ENCODE measurements at places on chromosomes 4 and X. TPM values are rescaled to one million over a fixed set of nuclear protein-coding genes. Genes with fewer than 3 reads are reported as not detected.

- H3K4me3 ChIP-seq = no peak overlapping the region
- no peak for DNase-seq
- H3K36me3 ChIP-seq = no peaks in the 10 kb centered on the region
- H3K27me3 ChIP-seq = no peaks in the 10 kb centered on the region
Observed at GRCh38 chrX:150063138-150063518, 124.8 kb upstream of the EOLA2 start.

GRCh38 chr4:39889226-39889625, 88.5 kb downstream of the PDS5A start:
- H3K27ac ChIP-seq = no peak overlapping the region
- DNase-seq = no peak

- H3K4me3 ChIP-seq = no peak overlapping the region
- H3K27me3 ChIP-seq = no peaks in the 10 kb centered on the region
- DNase-seq = no peak
Observed at GRCh38 chrX:139544591-139544990, 14.1 kb downstream of the F9 start.

GRCh38 chrX:134460862-134461220, 876 bp downstream of the HPRT1 start:
- peak overlapping the region; percentile 92 for H3K27ac ChIP-seq
- peaks cover 13% of the 10 kb centered on the region for H3K36me3 ChIP-seq
- peaks cover 14% of the 10 kb centered on the region for H3K4me1 ChIP-seq
- H3K27me3 ChIP-seq = no peaks in the 10 kb centered on the region

GRCh38 chr4:1760521-1761071, 32.5 kb upstream of the FGFR3 start:
- H3K27me3 ChIP-seq = no peaks in the 10 kb centered on the region
- H3K4me1 ChIP-seq = no peaks in the 10 kb centered on the region
- no peak overlapping the region for H3K27ac ChIP-seq
- no peak for DNase-seq
- no peaks in the 10 kb centered on the region for H3K36me3 ChIP-seq
- H3K4me3 ChIP-seq = no peak overlapping the region

- no peak overlapping the region for H3K27ac ChIP-seq
- H3K27me3 ChIP-seq = no peaks in the 10 kb centered on the region
- H3K4me1 ChIP-seq = no peaks in the 10 kb centered on the region
- no peaks in the 10 kb centered on the region for H3K36me3 ChIP-seq
- H3K4me3 ChIP-seq = no peak overlapping the region
- no peak for DNase-seq
Observed at GRCh38 chr4:168710353-168710946, 213.6 kb downstream of the PALLD start.

- H3K4me1 ChIP-seq = no peaks in the 10 kb centered on the region
- no peak for DNase-seq
- no peak overlapping the region for H3K4me3 ChIP-seq
- H3K27me3 ChIP-seq = no peaks in the 10 kb centered on the region
Observed at GRCh38 chrX:100315566-100315965, 94.5 kb downstream of the PCDH19 start.

GRCh38 chrX:11665168-11666111, at the start of gene ARHGAP6:
Gene ARHGAP6 (minus strand): TSS chrX:11665920. CDS start chrX:11664828, 1,092 bp downstream.
- H3K27ac ChIP-seq = no peak within 1 kb of the TSS
- H3K4me1 ChIP-seq = no peaks in the 10 kb centered on the region
- H3K27me3 ChIP-seq = peaks cover 3% of the 10 kb centered on the region
- H3K36me3 ChIP-seq = no peaks in the 10 kb centered on the region

- H3K27me3 ChIP-seq = no peaks in the 10 kb centered on the region
- H3K4me1 ChIP-seq = no peaks in the 10 kb centered on the region
- peaks cover 40% of the 10 kb centered on the region for H3K36me3 ChIP-seq
- DNase-seq = no peak
- H3K27ac ChIP-seq = no peak overlapping the region
Observed at GRCh38 chr4:152327606-152328453, 208.1 kb downstream of the FBXW7 start.

- no peak for DNase-seq
- no peaks in the 10 kb centered on the region for H3K27me3 ChIP-seq
- H3K27ac ChIP-seq = no peak overlapping the region
- no peak overlapping the region for H3K4me3 ChIP-seq
- no peaks in the 10 kb centered on the region for H3K36me3 ChIP-seq
Observed at GRCh38 chrX:14354521-14354920, 174.8 kb upstream of the GLRA2 start.

- H3K4me3 ChIP-seq = no peak overlapping the region
- no peak overlapping the region for H3K27ac ChIP-seq
- H3K36me3 ChIP-seq = no peaks in the 10 kb centered on the region
- peaks cover 13% of the 10 kb centered on the region for H3K27me3 ChIP-seq
- no peak for DNase-seq
Observed at GRCh38 chr4:40931238-40931637, 181.5 kb downstream of the NSUN7 start.

GRCh38 chr4:11799196-11799595, 370.5 kb upstream of the HS3ST1 start:
- no peaks in the 10 kb centered on the region for H3K36me3 ChIP-seq
- no peaks in the 10 kb centered on the region for H3K27me3 ChIP-seq
- no peak overlapping the region for H3K4me3 ChIP-seq
- no peak for DNase-seq
- no peak overlapping the region for H3K27ac ChIP-seq

- no peaks in the 10 kb centered on the region for H3K27me3 ChIP-seq
- no peaks in the 10 kb centered on the region for H3K36me3 ChIP-seq
- no peak overlapping the region for H3K27ac ChIP-seq
- no peak overlapping the region for H3K4me3 ChIP-seq
- DNase-seq = no peak
- no peaks in the 10 kb centered on the region for H3K4me1 ChIP-seq
Observed at GRCh38 chrX:112636288-112636687, 43.5 kb downstream of the LHFPL1 start.

DNA sequence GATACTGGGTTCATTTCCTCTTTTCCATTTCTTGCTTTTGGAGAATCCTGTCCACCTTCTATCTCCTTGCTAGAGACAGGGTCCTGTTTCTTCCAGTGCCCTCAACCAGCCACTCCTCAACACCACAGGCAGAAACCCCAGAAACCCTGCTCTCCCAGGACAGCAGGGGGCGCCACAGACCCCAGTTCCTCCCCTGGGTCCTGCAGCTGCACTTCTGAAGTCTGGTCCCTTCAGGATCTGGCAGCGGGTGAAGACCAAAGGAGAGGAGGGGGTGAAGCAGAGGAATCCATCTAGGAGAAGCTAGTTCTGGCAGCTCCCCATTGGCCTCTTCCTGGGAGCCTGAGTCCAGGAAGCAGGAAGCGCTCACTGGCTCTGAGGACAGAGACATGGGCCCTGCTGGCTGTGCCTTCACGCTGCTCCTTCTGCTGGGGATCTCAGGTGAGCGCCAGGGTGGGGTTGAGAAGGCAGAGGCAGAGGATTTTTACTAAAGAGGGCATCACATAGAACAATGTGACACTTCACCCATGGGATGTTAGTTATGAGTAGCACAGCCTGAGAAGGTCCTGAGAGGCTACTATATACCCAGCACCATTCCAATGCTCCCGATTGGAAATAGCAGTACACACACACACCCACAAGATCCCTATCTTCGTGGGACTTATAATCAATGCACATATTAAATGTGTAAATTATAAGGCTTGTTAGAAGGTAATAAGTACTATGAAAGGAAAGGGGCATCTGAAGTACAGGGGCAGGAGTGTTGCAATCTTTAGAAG, at the start of gene PRSS48:
PRSS48 (plus strand) TSS at position 375 of the 776 bp plus-strand sequence; CDS start at position 387, 12 bp downstream.
- no peak within 1 kb of the TSS for H3K27ac ChIP-seq
- DNase-seq = peak; percentile 62
- no peak within 1 kb of the TSS for H3K4me3 ChIP-seq
- no peaks in the 10 kb centered on the region for H3K4me1 ChIP-seq
- H3K27me3 ChIP-seq = peaks cover 3% of the 10 kb centered on the region

GRCh38 chrX:82961129-82961528, 547.0 kb upstream of the POU3F4 start:
- DNase-seq = no peak
- no peaks in the 10 kb centered on the region for H3K27me3 ChIP-seq
- H3K4me1 ChIP-seq = no peaks in the 10 kb centered on the region
- no peak overlapping the region for H3K27ac ChIP-seq
- no peak overlapping the region for H3K4me3 ChIP-seq
- no peaks in the 10 kb centered on the region for H3K36me3 ChIP-seq

DNA sequence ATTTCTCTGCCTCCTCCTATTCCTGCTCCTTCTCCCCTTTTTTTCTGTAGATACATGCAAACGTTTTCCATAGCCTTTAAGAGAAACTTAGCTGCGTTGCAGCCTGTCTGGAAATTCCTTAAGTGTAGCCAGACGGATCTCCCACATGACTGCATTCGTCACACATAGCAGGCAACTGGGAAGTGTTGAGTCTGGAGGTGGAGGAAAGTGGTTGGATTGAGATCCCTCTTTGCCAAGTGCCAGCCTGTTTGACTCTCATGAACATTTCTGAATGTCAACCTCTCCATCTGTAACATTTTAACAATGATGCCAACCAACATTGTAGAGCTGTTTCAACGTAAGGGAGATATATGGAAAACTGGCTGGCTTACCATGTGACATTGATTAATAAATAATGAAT, 45.1 kb upstream of the FAM9A start:
- no peak overlapping the region for H3K27ac ChIP-seq
- no peak overlapping the region for H3K4me3 ChIP-seq
- H3K36me3 ChIP-seq = no peaks in the 10 kb centered on the region
- no peak for DNase-seq
- H3K27me3 ChIP-seq = no peaks in the 10 kb centered on the region
- H3K4me1 ChIP-seq = no peaks in the 10 kb centered on the region

DNA sequence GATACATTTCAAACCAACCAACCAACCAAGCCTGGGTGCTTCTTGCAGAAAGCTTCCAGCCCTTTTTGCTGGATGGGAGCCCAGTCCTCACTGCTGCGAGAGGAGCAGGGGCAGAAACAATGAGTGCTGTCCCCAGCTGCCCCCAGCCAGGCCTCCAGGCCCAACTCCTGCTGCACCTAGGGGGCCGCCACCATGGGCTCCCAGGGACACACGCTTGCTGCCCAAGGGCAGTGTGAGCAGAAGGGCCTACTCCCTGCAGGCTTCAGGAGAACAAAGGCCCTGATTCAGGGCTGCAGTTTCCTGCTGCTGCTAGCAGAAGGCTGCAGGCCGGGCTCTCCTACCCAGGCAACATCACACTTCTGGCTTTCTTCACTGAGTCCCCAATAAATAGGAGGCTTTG, 37.7 kb upstream of the ENPP6 start:
- H3K36me3 ChIP-seq = no peaks in the 10 kb centered on the region
- H3K27me3 ChIP-seq = peaks cover 25% of the 10 kb centered on the region
- no peak overlapping the region for H3K4me3 ChIP-seq

- H3K36me3 ChIP-seq = no peaks in the 10 kb centered on the region
- H3K4me3 ChIP-seq = no peak overlapping the region
- H3K27ac ChIP-seq = no peak overlapping the region
- H3K4me1 ChIP-seq = no peaks in the 10 kb centered on the region
- DNase-seq = no peak
- H3K27me3 ChIP-seq = no peaks in the 10 kb centered on the region
Observed at GRCh38 chr4:48109413-48110263, 24.4 kb downstream of the TXK start.

- H3K4me3 ChIP-seq = no peak overlapping the region
Observed at GRCh38 chrX:10929747-10930146, 181.4 kb upstream of the HCCS start.

GRCh38 chr4:101178731-101179130, 168.6 kb downstream of the PPP3CA start:
- no peaks in the 10 kb centered on the region for H3K4me1 ChIP-seq
- no peak overlapping the region for H3K27ac ChIP-seq
- no peak overlapping the region for H3K4me3 ChIP-seq
- no peaks in the 10 kb centered on the region for H3K27me3 ChIP-seq
- no peaks in the 10 kb centered on the region for H3K36me3 ChIP-seq

DNA sequence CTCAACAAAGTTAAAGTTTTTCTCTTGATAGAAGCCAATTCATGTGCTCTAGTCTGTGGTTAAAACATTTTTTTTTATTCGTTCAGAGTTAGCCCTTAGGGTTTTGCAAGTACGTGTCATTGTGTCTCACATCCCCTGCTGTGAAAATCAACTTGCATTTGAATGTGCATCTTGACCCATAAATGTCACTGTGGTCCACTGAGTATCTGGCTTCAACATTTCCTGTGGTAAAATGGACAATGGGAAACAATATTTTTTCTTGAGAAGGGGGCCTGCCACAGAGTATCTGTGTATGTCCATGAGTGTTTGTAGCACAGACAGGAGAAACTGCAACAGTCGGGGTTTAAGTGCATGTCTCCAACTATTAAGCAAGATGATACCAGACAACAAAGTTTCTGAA, 554.8 kb upstream of the TENM3 start:
- H3K4me1 ChIP-seq = no peaks in the 10 kb centered on the region
- no peak for DNase-seq

The CCSER1 gene
- total RNA-seq = not detected

The USP26 gene
- total RNA-seq = 0.20 TPM

The SLC38A5 gene
- 213 TPM for total RNA-seq

The BCOR gene
- total RNA-seq = 98.3 TPM

The ANXA3 gene
- 6.4 TPM for total RNA-seq

The RAP2C gene
- total RNA-seq = 28.6 TPM

The TKTL2 gene
- 0.07 TPM for total RNA-seq

The RAB40A gene
- total RNA-seq = not detected

The BGN gene
- total RNA-seq = 0.11 TPM

The XAGE2 gene
- not detected for total RNA-seq

The ZNF711 gene
- total RNA-seq = 4.2 TPM

The UGT2A1 gene
- total RNA-seq = not detected

The TLR3 gene
- total RNA-seq = not detected

The CLNK gene
- not detected for total RNA-seq

The ANK2 gene
- total RNA-seq = 0.24 TPM

Data from K562 (cell line).